ENCODE measurements at places on chromosomes 5 and 9.

DNA sequence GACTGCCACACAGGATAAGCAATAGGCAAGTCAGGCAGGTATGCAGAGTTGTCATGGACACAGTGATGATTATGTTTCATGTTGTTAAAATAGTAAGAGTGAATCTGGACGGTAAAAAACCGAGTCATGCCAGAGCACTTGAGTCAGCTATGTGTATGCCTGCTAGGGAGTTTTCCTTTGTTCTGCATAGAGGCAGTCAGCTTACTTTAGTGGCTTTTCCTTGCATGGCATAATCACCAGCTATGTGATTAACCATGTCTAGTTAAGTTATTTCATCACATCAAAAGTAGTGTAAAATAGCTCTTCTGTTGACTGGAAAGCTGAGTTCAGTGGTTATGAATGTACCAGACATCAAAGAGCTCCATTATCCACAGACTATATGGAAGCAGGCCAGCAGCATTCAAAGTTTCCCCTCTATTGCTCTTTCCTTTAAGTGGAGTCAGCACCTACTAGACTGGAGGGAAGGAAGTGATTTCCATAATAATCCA is 989.8 kb downstream of the TLE1 start:
- no peak for DNase-seq

DNA sequence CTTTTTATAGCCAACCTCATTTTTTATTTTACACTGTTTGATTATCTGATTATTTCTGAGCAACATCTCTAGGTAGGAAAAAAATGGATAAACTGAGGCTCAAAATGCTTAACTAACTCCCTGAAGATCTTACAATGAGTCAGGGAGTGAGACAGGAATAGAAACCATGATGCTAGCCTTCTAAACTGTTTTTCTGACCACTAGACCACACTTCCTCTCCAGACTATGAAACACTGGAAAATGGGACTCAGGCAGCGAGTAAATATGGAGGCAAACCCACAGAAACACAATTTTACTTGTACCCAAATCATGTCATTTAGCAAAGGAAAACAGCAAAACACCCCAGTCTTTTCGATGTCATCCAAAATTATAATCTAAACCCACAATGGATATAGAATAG is 129.9 kb upstream of the ANKH start:
- DNase-seq = no peak

DNA sequence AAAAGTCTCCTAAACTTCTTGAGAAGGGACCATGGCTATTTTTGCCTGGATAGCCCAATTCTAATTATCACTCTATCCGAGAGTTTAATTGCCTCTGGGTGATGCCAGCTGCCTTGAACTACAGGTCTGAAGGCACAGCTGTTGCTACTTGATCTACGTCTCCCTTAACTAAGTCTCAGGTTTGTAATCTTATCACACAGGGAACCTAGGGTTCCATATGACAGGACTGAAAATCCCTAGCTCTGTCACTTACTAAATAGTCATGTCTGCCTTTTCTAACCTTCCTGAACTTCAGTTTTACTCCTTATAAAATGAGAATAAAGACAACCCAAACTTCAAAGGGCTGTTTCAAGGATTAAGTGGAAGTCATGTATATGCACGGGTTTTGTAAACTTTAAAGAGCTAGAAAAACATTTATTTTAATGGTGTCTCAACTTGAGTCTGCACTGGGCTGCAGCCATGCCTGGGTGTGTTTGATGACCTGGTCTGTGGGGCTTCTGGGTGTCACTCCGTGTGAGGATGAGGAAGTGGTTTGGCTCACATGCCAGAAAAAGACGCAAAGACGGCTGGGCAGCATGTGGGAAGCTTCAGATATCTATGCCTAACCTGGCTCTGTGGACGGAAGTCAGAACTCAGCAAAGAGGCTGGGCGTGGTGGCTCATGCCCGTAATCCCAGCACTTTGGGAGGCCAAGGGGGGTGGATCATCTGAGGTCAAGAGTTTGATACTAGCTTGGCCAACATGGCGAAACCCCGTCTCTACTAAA is 129.3 kb upstream of the SLC44A1 start:
- DNase-seq = no peak

- no peak for DNase-seq
Measured at GRCh38 chr9:108185613-108186012, 670.2 kb downstream of the ACTL7B start.

DNA sequence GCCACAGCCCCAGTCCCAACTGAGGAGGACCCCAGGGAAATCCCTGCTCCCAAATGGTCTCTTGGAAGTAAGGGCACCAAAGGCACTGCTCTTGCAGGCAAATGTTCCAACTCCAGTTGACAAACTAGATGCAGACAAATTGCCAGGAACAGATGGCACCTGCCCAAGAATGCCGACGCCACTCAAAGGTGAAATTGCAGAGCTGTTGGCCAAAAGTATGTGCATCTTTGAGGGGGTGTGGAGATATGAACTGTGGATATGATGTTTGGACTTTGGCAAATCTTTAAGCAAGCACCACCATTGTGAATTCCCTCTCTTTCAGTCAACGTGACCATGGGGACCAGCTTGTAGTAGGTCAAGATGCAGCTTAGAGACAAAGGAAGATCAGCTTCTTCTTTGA is 12.0 kb upstream of the CPLX2 start:
- DNase-seq = no peak

Data from osteocyte (in vitro differentiated cells).